Stimulated activated CD8-positive, alpha-beta memory T cell treated with anti-CD3 and anti-CD28 coated beads, Interleukin-15, amount 100 ng/mL, for 1 hour (primary cell): ENCODE measurements at places on chromosomes 6 and 20.

DNA sequence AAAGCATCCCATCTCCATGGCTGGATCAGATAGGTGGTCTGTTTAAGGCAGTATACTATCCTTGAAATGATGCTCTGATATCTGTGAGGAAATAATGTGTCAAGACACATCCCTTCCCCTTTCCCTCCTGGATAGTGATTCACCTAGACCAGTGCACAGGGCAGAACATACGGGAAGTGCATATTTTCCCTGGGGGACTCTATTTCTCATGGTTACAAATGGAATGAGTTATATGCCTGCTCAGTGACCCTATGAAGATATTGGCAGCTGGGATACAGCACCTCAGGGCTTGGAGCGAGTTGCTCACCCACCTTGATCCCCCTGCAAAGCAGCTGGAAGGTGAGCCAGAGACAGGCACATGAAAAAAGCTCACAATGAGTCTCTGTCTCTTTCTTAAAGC lies 67.5 kb upstream of the PRL start:
- no peak for DNase-seq

DNA sequence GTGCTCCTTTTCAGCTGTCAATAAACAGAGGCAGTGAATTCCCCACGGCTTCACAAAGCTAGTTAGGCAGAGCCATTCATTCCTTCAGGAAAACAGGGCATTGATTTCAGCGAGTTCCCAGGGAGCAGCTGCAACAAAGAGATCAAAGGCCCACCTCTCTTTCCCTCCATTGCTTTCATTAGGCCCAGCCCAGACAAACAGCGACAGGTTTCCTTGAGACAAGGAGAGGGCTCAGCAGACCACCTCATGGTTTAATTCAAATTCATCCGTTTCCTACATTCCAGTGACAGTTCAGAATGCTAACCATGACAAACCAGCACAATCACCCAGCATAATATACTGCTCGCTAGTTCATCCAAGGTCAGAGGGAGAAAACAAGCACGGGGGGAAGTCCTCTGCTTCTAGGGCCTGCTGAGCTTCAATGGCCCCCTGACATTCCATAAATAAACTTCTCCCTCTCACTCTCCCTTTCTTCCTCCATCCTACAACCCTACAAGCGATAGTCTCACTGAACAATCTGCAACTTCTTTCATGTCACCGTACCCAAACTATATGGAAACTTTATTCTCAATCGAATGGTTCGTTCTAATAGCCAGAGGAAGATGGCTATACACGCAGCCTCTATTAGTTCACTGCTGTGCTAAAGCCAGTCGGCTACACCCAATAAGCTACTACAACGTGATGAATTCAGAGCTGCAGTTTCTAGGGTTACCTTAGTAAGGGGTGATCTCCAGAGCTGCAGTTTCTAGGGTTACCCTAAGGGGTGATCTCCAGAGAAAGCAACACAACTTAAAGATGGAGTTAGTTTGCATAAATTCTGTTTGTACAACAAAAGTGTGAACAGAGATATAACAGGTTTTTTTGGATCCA lies 34.7 kb downstream of the PLAGL1 start:
- DNase-seq = no peak

- no peak for DNase-seq
These were observed 50.7 kb downstream of the ANKRD60 start for GRCh38 chr20:58177799-58178198.

DNA sequence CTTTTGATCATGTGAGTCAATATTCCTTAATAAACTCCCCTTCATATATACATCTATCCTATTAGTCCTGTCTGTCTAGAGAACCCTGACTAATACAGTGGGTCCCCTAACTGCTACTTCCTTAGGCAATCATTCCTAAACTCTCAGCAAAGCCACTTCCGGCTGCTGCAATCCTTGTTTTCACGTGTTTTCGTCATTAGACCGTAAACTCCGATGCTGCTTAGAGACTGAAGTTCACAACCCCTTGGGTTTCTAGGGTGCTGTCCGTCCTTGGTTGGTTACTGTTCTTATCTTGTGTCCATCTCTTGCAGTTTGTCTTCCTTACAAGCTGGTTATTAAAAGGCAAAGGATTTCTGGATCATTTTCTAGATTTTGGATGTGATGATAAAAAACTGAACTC lies 106.4 kb downstream of the GMPR start:
- no peak for DNase-seq

- DNase-seq = no peak
These were observed 230.7 kb upstream of the MARCKS start for GRCh38 chr6:113626475-113626874.
